ENCODE measurements at places on chromosomes 3 and 15.

GRCh38 chr15:70589728-70590127 is 173.6 kb downstream of the UACA start:
- H3K36me3 ChIP-seq, result no peaks in the 10 kb centered on the region
- DNase-seq, result no peak
- H3K4me3 ChIP-seq, result no peak overlapping the region
- H3K4me1 ChIP-seq, result no peaks in the 10 kb centered on the region
- H3K27ac ChIP-seq, result no peak overlapping the region

GRCh38 chr15:52076889-52077781 is 35.4 kb downstream of the BCL2L10 start:
- no peaks in the 10 kb centered on the region for H3K36me3 ChIP-seq
- peak; percentile 50 for DNase-seq
- no peak overlapping the region for H3K27ac ChIP-seq

- H3K36me3 ChIP-seq, result no peaks in the 10 kb centered on the region
- H3K4me3 ChIP-seq, result no peak overlapping the region
- H3K27ac ChIP-seq, result no peak overlapping the region
Observed at GRCh38 chr3:157610876-157611535, 107.8 kb upstream of the VEPH1 start.

DNA sequence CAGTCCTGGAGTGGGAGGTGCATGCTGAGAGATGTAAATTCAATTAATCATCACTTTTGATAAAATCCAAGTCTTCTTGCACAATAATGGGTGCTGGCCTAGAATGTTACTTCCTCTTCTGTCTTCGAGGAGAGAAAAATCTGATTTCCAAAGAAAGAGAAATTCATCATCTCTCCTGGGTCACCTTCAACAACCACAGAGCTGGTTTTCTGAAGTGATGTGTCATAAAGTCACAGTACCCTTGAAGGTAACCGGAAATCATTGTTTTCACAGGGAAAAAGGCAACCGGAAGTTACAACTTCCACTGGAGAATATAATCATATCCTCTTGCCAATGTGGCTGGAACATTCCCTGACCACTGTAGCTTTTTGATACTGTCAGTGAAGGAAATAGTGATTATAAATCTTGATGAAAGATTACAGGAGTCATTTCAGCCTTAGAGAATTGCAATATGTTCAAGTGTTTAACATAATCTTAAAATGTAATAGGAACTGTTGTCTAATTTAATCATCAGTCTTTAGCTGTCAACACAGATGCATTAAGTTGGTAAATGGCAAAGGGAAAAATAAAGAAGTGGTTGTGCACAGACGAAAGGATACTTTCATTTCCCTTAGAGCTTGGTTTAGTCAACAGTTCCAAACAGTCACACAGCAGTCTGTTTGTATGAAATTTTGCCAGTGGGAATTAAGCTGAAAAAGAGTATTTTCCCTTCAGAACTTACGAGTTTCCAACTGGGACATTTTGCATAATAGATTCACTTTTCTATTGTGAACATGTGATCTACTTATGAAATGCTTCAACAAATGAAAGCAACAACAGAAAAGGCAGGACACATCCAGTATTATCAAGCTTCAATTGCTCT is 106.5 kb upstream of the SLC4A7 start:
- peak overlapping the region; percentile 44 for H3K27ac ChIP-seq
- no peaks in the 10 kb centered on the region for H3K4me1 ChIP-seq
- no peaks in the 10 kb centered on the region for H3K27me3 ChIP-seq
- H3K36me3 ChIP-seq, result no peaks in the 10 kb centered on the region
- no peak overlapping the region for H3K4me3 ChIP-seq
- DNase-seq, result no peak

- no peaks in the 10 kb centered on the region for H3K27me3 ChIP-seq
- H3K4me1 ChIP-seq, result no peaks in the 10 kb centered on the region
- H3K4me3 ChIP-seq, result no peak overlapping the region
- DNase-seq, result no peak
- H3K27ac ChIP-seq, result no peak overlapping the region
Observed at GRCh38 chr15:90822204-90822955, 46.0 kb upstream of the FURIN start.

GRCh38 chr3:124760601-124761000 is 30.3 kb downstream of the UMPS start:
- DNase-seq, result no peak
- no peaks in the 10 kb centered on the region for H3K4me1 ChIP-seq
- H3K4me3 ChIP-seq, result no peak overlapping the region
- H3K36me3 ChIP-seq, result no peaks in the 10 kb centered on the region
- H3K27me3 ChIP-seq, result no peaks in the 10 kb centered on the region
- H3K27ac ChIP-seq, result no peak overlapping the region
